Iris pigment epithelial cell (primary cell): ENCODE measurements at places on chromosomes 11 and 22.

GRCh38 chr11:119496469-119496868, 73.5 kb upstream of the THY1 start:
- no peak for DNase-seq

- peak; percentile 74 for DNase-seq
Observed at GRCh38 chr22:40534379-40535188, 101.9 kb downstream of the MRTFA start.

DNA sequence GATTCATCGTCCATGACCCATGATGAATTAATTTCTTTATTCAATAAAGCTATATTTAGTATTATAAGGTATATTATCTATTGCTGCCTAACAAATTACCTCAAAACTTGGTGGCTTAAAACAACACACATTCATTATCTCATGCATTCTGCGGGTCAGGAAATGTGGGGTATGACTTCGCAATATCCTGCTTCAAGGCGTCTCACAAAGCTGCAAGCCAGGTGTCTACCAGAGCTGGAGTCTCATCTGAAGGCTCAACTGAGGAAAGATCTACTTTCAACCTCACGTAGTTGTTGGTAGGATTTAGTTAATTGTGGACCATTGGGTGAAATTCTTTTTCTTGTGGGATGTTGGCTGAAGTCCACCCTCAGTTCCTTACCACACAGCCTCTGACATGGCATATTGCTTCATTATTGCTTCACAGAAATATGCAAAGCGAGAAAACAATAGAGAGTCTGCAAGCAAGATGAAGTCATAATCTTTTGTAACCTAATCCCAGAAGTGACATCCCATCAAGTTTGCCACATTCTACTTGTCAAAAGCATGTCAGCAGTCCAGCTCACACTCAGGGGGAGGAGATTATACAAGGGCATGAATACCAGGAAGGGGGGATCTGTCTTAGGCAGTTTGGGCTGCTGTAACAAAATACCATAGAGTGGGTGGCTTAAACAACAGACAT, 45.1 kb downstream of the KREMEN1 start:
- peak; percentile 82 for DNase-seq

GRCh38 chr22:20128902-20129746, 2.5 kb upstream of the ZDHHC8 start:
- peak; percentile 34 for DNase-seq

DNA sequence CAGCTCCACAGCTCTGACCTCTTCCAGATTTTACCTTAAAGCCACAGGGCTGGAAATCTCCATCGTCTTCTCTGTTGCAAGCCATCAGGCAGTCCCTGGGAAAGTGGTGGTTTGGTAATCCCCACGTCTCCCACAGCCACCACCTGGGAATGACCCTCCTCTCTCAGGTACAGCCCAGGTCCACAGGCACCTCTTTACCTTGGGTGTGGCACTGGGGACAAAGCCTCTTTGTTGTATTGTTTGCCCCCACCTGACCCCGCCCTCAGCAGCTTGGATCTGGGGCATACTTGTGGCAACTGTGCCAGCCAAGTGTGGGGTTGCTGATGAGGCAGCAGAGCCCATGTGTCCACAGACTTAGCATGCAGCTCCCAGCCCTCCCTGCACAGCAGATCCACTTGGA, 77.6 kb downstream of the LRRC32 start:
- DNase-seq, result no peak

- peak; percentile 70 for DNase-seq
Observed at GRCh38 chr11:6968816-6969215, 42.6 kb downstream of the ZNF215 start.

- DNase-seq, result no peak
Observed at GRCh38 chr11:84455691-84456090, 1169.5 kb upstream of the CCDC90B start.

- peak; percentile 16 for DNase-seq
Observed at GRCh38 chr11:69867076-69868005, 48.1 kb upstream of the FGF3 start.

GRCh38 chr22:22856885-22857606, 30.6 kb upstream of the IGLL5 start:
- no peak for DNase-seq

- no peak for DNase-seq
Observed at GRCh38 chr22:36323855-36324331, 63.9 kb downstream of the MYH9 start.

GRCh38 chr22:35064664-35065063, 1.3 kb upstream of the ISX start:
- DNase-seq, result no peak

GRCh38 chr22:46542011-46542985, 4.9 kb upstream of the CELSR1 start:
- DNase-seq, result peak; percentile 59

DNA sequence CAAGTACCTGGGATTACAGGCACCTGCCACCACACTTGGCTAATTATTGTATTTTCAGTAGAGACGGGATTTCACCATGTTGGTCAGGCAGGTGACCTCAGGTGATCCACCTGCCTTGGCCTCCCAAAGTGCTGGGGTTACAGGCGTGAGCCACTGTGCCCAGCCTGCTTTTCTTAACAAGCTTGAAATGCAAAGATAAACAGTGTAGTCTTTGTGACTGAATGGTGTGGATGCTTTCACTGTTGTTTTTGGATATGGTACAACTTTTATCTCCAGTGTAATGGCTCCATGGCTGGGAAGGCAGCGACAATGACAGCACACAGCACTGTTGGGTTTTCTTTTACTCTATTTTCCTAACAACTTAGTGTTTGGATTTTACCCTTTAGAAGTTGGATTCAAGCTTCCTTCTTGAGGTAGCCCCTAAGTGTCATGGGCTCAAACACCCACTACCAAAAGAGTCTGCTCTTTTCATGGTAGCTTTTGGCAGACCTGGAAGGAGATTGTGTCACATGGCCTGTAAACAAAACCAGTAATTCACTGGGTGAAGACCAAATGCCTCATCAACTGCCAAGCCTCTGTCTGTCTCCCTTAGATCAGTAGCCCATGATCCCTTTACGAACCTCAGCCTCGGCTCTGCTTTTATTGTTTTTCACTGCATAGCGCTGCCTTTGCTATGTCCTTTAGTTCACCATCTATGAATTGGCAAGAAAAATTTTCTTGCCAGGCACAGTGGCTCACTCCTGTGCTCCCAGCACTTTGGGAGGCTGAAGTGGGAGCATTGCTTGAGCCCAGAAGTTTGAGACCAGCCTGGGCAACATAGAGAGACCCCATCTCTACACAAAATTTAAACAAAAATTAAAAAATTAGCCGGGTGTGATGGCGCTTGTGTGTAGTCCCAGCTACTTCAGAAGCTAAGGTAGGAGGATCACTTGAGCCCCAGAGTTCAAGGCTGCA, 6.4 kb downstream of the VPS51 start:
- peak; percentile 38 for DNase-seq

DNA sequence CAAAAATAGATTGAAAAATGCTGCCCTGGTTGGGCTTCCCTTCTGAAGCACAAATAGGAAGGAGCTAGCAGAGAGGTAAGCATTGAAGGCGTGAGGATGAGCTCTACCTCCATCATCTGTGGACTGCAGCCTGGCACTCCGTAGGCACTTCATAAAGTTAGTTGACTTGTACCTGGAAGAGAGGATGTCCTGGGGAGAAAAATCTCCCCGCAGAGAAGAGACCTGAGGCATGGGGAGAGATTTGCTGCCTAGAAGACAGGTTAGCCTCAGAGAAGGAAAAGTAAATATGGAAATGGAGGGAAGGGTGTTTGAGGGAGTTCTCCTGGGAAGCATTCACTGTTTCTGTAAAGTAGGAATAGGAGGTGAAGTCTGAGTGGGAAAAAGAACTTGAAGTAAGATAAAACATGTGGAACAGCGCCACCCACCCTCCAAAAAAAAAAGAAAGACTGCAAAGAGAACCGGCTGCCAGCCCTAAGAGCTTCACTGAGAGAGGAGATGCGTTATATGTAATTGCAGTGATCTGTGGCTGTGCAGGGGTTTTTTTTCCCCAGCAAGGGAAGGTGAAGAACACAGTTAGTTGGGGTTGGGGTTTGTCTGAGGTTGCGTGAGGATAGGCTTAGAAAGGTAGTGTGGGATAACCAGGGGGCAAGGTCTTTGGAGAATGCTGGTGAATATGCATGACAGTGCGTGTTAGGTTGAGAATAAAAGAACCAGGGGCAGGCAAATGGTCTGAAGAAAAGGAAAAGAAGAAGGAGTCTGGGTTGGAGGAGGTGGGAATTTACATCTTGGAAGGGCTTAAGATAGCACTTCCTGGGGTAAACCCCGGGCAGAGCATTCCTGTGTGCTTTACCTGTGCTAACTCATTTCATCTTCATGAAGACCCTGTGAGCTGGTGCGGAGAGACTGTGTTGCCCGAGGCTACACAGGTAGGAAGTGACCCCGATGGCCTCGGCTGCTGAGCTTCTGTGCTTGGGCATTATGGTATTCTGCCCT, 16.0 kb downstream of the TNRC6B start:
- no peak for DNase-seq

DNA sequence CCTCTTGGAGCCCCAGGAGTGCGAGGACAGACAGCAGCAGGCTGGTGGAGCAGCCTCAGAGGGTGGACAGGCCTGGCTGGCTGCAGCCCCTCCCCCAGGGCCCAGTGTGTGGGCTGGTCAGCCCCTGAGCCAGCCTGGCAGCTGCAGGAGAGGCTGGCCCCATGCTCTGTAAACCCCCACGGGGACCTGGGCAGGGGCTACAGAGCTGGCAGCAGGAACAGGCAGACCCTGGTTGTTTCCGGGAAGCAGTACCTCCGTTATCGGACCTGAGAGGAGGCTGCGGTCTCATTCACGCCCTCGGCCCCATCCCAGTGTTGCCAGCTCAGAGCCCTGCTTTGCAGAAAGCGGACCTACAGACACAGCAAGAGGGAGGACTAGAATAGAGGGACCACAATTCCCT, 38.5 kb upstream of the COMT start:
- no peak for DNase-seq

GRCh38 chr11:61697078-61697502, 16.9 kb downstream of the DAGLA start:
- no peak for DNase-seq

GRCh38 chr22:24289741-24290163, 19.1 kb downstream of the SPECC1L start:
- peak; percentile 24 for DNase-seq

DNA sequence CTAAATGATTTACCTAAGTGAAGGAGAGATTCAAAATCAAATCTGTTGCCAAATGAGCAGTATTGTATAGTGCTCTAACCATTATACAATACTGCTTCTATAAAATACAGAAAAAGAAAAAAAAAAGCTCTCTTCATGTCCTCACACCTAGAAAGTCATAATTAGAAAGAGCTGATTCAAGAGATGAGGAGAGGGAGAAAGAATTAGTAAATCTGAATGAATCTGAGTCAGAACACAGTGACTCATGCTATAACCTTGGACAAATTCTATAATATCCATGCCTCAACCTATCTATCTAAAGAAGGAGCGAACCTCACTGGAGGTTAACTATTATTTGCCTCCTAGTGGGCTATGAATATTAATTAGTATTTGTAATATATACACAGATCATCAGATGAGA, 29.4 kb downstream of the AMBRA1 start:
- DNase-seq, result peak; percentile 65

DNA sequence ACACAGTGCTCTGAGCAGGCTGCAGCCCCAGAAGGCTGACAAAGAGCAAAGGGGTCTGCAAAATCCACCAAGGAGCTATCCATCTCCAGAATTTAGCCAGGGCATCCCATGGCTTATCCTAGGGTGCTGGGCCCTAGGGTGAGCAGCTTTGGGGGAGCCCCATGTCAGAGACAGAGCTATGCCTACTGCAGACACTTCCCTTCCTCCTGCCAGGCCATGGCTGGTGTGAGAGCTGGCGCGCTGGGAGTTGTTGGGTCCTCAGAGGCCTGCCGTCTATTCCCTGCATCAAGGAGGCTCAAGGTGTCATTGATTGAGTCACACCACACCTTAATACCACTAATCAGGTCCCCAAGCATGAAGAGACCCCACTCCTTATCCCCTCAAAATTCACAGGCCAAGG, 85.3 kb upstream of the TP53I11 start:
- no peak for DNase-seq

DNA sequence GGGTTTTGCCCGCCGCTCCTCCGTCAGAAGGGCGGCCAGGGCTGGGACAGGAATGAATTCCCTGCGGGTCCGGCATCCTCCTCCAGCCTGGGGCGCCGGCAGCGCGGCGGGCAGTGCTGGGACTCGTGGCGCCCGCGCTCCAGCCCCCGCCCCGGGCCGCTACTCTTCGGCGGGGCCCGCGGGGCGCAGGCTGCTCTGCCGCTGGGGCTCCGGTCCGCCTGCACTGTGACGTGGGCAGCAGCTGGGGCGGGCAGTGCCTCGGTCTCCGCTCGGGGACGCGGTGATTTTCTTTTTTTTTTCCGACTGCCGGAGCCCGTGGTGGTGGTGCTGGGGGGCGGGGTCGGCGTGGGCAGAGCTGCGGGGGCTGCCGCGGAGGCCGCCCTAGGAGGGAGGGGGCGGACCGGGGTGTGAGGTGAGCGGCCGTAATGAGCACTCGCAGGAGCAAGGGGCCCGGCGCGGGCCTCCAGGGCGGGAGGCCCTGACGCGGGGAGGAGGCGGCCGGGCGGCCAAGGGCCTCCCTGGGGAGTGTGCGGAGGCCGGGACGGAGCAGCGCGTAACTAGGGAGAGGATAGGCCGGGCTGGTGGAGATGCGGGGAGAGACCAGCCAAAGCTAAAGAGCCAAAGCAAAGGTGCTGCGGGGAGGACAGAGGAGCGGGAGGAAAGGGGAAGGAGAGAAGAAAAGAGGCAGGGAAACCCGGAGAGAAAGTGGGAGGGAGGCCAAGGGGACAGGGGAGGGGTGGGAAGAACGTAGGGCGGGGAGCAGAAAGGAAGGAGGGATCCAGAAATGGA, 73.3 kb upstream of the ZBED5 start:
- DNase-seq, result peak; percentile 72

- peak; percentile 75 for DNase-seq
Observed at GRCh38 chr11:10902301-10903063, 44.6 kb upstream of the ZBED5 start.

DNA sequence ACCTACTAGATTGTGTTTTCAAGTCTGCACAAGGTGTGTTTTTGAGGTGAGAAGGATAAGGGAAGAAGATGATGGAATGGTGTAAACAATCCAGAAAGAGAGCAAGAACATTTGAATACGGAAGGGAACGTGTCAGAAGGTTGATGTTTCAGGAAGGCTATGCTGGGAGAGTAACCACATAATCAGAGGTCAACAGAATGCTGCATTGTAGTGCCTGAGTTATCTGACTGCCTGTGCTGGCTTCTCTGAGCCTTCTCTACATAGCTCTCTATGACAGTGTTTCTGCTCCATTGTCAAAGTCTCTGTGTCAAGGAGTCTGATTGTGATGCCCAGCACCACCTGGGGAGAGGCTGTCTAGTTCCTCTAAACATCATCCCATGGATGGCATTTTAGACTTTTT, 74.1 kb downstream of the CYB5R2 start:
- DNase-seq, result no peak

- DNase-seq, result no peak
Observed at GRCh38 chr11:110873975-110874374, 161.7 kb upstream of the ARHGAP20 start.
